ENCODE measurements at places on chromosomes 5 and 9.

DNA sequence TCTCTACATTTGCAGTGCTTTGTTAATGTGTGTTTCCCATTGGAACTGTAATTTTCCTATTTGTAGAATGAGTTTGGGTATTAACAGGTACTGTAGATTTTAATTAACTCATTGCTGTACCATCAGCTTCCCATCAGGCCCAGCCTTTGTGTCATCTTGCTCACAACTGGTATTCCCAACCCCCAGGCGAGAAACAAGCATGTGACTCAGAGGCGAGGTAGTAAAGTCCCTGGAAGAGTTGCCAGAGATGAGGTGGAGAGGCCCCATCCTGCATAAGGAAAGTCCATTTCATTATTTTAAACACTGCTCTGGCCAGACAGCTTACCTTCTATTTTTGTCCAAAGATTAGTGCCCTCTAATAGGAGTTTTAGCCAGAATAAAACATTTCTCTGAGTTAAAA lies 29.9 kb downstream of the ADCY2 start:
- DNase-seq = no peak

- DNase-seq = no peak
These were observed 362.1 kb downstream of the EBF1 start for GRCh38 chr5:158737536-158738027.

- no peak for DNase-seq
These were observed 9.8 kb downstream of the CLTB start for GRCh38 chr5:176406436-176407052.

DNA sequence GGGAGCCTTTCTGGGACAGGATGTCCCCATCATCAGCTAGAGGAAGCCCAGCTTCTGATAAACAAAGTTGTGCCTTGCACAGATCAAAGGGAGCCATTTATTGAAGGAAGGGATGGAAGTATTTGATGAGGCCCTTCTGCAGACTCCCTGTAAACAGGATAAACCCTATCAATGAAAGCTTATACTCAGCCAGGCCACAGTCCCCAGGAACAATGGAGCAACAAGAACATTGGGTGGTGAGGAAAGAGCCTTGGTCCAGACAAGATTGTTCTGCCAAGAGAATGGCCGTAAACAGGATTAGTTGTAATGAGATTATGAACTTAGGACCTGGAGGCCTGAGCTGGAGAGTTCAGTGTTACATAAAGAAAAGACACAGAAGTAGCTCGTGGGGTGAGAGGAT lies 40.5 kb upstream of the LIFR start:
- no peak for DNase-seq

- no peak for DNase-seq
These were observed 1.3 kb downstream of the ERBIN start for GRCh38 chr5:65927503-65928321.

Measured in activated naive CD4-positive, alpha-beta T cell (primary cell).